ENCODE measurements at places on chromosomes 11 and 22.

- no peak for DNase-seq
Measured at GRCh38 chr22:22197993-22198402, 46.6 kb upstream of the VPREB1 start.

DNA sequence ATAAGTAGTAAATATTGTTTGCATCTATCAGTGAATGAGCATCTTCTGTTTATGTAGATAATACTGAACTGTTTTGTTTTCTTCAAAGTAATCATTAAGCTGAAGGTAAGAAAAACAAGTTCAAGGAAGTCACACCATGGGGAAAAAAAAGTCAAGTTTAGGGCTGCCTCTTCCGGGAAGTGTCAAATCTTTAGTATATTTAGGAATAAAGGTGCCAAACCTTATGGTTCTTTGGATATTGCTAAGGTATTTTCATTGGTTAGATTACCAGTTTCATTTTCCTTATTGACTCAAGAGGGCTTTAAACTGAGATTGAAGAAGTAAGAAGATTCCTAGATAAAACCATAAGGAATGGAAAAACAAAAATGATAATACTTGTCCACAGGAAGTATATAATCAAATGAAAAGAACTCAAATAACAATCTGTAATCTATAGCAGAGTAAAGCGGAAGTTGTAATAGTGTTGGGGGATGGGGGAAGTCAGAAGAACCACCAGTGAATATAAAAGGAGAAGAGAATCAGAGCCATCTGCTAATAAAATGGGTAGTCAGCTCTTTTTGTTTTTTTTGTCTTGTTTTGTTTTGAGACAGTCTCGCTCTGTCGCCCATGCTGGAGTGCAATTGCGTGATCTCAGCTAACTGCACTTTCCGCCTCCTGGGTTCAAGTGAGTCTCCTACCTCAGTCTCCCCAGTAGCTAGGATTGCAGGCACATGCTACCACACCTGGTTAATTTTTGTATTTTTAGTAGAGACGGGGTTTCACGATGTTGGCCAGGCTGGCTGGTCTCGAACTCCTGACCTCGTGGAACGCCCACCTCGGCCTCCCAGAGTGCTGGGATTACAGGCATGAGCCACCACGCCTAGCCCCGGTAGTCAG is 2.3 kb downstream of the ATM start:
- no peak for DNase-seq

DNA sequence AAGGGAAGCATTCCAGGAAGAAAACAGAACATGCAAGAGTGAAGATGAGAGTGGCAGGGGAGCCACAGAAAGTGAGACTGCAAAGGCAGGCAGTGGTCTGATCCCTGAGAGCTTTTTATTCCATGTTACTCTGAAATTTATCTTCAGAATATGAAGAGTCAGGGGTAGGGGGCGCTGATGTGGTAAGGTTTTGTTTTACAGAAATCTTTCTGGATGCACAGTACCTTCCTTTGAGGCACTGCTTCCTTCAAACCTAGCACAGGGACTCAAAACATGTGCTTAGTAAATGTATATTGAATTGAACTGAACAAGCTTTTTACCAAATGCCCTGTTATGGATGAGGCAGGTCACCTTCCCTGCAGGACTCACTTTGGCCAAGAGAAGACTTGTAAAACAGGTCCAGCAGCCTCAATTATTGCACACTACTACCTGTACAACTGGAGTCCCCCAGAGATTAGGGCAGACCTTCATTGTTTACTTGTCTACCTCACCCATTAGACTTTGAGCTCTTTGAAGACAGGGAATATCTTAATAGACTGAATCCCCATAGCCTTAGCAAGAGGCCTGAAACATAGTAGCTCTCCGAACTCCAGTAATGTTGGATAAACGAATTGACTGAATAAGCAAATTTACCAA is 2.2 kb downstream of the PAK1 start:
- no peak for DNase-seq

- peak; percentile 57 for DNase-seq
Measured at GRCh38 chr11:64036087-64037026, 626 bp downstream of the FLRT1 start.

DNA sequence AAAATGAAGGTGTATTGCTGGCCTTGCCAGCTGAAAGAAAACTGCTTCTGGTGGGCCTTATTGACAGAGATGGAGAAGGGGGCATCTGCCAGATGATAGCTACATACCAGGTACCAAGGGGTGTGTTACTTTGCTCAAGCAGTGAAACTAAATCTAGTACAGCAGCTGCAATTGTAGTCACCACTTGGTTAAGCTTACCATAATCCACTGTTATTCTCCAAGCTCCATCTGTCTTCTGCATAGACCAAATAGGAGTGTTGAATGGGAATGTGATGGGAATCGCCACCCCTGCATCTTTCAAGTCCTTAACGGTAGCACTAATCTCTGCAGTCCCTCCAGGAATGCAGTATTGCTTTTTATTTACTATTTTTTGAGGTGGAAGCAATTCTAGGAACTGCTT is 45.8 kb upstream of the LIN7C start:
- no peak for DNase-seq

DNA sequence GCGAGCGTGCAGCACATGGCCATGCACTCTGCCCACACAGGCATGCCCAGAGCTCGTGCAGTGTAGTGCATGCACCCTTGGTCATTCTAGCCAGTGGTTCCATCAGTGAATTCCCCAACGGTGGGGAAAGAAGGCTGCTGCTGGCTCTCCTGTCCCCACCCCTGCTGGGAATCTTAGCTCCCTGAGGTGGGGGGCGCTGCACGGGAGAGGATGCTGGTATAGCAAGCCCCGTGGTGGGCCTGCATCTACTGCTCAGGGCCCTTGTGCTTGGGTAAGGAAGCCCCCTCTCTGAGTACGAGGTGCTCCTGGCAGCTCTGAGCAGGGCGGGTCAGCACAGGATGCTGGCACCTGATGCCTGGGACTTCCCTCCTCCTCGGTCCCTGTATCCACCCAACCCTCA is 18.5 kb upstream of the BAIAP2L2 start:
- DNase-seq = no peak

All from M059J (cell line).